ENCODE measurements at places on chromosomes 3 and 15.

- no peak for DNase-seq
These were observed 25.8 kb downstream of the LRRN1 start for GRCh38 chr3:3825035-3825434.

DNA sequence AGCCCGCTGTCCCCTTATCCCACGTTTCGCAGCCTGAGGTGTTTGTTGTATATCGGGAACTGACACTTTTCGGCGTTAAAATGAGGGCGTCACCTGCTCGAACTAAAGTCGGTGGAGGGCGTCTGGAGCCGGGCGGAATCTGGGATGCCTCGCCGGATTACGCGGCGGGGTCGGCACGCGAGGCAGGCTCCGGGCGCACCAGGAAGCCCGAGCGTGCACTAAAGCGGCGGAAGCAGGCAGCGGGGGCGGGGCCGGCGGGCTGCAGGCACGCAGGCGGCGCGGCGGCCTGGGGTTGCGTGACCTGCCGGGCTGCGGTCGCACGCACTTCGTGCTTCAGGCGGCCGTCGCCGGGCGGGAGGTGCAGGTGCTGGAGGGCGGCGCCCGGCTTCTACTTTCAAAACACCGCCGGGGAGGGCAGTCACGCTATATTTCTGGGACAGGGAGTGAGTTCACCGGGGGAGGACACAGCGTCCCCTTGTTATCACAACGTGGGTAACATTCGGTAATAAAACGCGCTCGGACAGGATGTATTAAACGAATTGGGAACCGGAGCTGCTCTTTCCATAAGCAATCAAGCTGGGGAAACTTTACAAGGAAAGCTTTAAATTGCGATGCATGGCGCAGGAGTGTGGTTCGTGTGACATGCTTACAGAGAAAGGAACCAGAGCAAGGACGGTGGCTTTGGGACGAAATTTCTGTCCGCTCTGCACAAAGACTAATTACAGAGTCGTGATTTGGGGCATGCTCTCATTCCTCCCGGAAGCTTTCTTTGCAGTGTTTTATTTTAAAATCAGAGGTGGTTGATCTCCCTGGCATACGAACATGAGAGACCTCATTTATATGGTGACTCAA lies 9.1 kb upstream of the LEKR1 start:
- DNase-seq: peak; percentile 94

GRCh38 chr3:194040516-194041273 lies 95.3 kb upstream of the HES1 start:
- DNase-seq: no peak

DNA sequence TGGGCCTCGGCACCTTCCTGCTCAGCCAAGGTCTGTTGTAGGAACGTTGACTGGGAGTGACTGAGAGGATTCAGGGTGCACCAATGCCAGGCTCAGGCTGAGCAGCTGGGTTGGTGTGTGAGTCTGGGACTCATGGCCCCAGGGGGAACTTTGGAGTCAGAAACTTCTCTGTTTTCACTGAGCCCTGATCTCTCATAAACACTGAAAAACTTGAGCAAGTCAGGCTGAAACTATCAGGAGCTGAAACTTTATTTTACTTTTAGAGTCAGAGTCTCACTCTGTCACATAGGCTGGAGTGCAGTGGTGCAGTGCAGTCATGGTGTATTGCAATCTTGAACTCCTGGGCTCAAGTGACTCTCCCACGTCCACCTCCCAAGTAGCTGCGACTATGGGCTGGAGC lies 3.0 kb downstream of the TRAK1 start:
- no peak for DNase-seq

GRCh38 chr3:15635121-15635661 lies 33.6 kb downstream of the BTD start:
- DNase-seq: no peak

DNA sequence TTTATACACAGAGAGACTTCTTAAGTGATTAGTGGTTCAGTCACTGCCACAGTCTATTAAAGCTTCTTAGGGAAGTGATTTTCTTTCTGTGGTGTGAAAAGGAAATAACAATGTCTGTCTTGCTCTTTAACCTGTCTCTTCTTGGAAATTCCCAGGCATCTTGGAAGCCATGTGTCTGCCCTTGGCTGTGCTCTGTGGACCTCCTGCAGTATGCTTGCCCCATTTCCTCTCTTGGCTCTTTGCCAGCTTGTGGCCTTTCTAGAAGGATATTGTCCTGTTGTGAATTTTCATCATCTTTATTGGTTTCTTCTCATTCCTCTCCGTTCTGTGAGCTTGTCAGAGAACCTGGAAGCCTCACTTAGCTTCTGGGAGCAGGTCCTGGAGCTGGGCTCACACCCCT lies 338.4 kb upstream of the C2CD4B start:
- no peak for DNase-seq

- DNase-seq: no peak
These were observed 264.0 kb downstream of the KLF13 start for GRCh38 chr15:31590609-31591008.

DNA sequence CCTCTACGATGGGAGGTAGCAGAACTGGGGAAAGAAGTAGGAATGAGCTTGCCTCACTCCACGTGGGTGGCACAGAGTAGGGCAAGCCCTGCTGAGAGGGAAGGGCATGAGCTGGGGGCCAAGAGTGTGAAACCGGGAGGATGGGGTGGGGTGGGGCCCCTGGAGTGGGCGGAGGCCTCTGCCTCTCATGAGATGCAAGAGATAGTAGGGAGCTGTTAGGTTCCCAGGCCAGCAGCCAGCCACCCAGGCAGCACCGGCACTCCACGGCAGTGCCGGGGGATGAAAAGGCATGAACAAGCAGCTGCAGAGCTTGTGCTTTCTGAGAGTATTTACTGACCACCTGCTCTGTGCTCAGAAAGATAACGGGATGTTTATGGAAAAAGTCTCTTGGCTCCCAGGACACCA lies 24.4 kb upstream of the PLA2G4E start:
- DNase-seq: no peak

- DNase-seq: no peak
These were observed 345.3 kb downstream of the TIGIT start for GRCh38 chr3:114639171-114639570.

GRCh38 chr15:101521069-101521468 lies 31.6 kb upstream of the PCSK6 start:
- DNase-seq: no peak

GRCh38 chr3:21912711-21913110 lies 161.7 kb upstream of the ZNF385D start:
- no peak for DNase-seq

DNA sequence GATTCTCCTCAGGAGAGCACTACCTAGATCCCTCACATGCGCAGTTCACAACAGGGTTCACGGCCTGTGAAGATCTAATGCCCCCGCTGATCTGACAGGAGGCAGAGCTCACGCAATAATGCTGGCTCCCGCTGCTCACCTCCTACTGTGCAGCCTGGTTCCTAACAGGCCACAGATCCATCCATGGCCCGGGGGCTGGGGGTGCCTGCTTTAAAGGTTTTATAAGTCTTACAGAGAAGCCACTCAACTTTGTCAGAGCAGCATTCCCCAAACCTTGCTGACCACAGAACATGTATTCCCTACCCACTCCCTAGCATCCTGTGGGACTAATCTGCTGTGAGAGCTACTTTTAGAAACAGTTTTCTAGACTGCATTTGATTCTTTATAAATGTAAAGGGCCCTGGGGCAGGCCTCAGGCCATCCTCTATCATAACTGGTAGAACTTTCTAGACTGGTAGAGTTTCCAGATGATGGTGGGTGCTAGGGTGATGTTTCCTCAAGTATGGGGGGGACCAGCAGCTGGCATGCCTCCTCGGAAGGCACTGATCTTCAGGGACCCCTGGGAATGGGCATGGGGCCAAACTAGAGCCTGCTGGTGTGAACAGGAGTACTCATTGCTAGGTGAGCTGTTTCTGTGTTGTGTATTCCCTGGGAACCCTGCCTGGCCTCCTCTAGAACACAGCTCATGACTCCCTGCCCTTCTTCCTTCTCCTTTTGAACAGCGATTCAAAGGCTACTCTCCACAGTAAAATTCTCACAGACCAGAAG lies 25.7 kb upstream of the RAD18 start:
- DNase-seq: no peak

GRCh38 chr3:30286007-30286669 lies 320.3 kb upstream of the TGFBR2 start:
- DNase-seq: peak; percentile 86

GRCh38 chr15:49122541-49123062 lies 32.8 kb downstream of the COPS2 start:
- no peak for DNase-seq

- DNase-seq: no peak
These were observed 153.3 kb downstream of the EPHA3 start for GRCh38 chr3:89260721-89261120.

- peak; percentile 86 for DNase-seq
These were observed 1.8 kb downstream of the DIPK2A start for GRCh38 chr3:143973259-143974021.

- DNase-seq: no peak
These were observed 870.9 kb downstream of the GBE1 start for GRCh38 chr3:80890571-80890970.

DNA sequence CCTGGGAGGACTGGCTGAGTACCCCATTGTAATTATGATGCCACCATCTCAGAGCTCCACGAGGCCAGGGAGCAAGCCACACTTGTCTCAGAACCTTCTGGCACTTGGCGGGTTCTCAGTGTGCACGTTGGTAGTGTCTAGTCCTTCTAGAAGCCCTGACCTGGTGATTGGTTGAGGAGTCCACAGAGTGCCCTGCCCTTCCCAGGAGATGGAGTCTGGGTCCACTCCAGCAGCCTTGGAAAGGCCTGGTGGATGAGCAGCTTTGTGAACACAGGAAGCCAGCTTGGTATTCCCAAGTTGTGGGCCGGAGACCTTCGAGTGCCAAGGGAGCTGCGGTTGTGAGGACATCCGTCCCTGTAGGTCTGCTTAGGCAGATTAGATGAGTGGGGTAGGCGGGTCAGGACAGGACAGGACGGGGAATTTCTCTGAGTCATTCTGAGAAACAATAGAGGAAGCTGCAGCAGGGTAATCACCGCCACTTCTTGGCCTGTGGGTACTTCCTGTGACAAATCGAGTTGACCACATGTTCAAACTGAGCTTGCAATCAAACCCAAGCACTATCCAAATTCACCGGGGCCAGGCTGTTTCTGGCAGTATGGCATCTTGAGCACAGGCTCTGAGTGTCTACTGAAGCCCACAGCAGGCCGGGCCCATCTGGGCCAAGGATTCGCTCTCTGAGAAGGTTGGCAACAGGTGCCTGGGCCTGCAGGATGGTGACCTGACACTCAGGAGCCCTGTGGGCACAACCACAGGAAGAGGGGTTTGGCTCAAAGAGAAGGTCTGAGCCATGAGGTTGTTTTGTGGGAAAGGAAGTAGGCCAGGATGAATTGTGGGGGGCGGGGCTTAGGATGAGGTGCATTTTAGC lies 71.5 kb upstream of the PLXNA1 start:
- DNase-seq: peak; percentile 95

DNA sequence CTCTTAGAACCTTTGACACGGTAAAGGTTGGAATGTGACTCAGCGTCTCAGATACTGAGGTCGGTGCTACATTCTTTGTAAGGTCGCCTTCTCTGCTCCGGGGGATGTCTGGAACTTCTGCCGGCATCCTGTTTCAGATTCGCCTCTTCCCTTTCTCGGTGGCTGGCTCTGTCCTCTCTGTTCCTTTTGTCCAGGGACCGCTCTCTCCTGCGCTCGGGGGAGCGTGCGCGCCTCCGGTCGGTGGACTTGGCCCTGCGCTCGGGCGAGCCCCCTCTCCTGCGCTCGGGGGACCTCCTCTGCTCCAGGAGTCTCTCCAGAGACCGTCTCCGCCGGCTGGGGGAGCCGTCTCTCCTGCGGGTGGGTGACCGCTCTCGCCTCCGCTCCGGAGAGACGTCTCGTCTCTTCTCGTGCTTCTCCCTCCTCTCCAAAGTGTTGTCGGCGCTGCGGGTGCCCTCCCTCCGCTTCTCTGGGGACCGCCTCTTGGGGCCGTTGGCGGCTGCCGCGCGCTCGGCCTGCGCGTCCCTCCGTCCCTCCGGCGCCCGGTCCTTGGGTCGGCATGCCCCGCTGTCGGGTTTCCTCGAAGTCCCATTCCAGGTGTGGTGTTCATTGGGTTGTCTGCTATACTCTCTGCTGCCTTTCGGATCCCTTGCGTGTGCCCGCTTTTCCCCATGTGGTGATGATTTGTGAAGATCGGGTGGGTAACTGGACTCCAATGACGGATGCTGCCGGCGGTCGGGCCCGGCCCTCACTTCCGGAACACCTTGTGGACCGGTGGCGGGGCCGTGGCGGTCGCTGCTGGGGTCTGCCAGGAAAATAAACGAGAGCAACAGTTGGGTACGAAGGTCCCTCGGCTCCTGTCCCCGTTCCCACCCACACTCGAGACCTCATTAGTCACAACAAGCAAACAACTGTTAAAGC lies 668.8 kb upstream of the ADAMTS9 start:
- DNase-seq: no peak

DNA sequence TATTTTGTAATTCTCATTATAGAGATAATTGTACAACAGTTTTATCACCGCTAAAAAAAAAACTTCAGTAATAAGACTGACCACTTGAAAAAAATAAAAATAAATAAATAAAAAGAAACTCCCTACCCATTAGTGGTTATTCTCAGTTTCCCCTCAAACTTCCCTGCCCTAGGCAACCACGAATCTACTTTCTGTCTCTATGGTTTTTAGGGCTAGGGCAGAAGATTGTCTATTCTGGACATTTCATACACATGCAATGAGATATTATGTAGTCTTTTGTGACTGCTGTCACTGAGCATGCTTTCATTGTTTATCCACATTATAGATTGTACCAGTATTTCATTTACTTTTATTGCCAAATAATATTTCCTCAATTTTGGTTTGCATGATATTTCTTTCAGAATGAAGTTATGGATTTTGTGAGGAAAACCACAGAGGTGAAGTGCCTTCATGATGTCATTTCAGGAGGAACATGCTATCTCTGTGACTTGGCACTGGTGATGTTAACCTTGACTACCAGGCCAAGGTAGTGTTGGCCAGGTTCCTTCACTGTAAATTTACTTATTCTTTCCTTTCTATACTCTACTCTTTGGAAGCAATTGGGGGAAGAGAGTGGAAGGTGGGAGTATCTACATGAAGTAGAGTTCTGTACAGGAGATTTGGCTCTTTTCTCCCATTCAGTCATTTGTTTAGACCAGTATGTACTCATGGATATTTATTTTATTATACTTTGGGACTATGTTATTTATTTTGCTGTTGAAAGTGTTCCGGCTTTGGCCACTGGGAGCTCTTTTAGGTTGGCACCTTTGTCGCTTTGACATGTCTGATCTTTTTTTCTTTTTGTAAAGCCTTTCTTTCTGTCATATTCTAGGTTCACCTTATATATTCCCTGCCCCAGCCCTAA lies 86.3 kb downstream of the GMPS start:
- no peak for DNase-seq

GRCh38 chr3:57065588-57065987 lies 5.1 kb downstream of the SPATA12 start:
- DNase-seq: peak; percentile 40

GRCh38 chr15:69058830-69059556 lies 44.5 kb downstream of the NOX5 start:
- DNase-seq: peak; percentile 83

- peak; percentile 56 for DNase-seq
These were observed 384.1 kb downstream of the PLOD2 start for GRCh38 chr3:145776782-145777408.

GRCh38 chr3:129346695-129347457 lies 68.2 kb downstream of the HMCES start:
- DNase-seq: no peak
